AG20443 (cell line): ENCODE measurements at places on chromosomes 2 and 18.

DNA sequence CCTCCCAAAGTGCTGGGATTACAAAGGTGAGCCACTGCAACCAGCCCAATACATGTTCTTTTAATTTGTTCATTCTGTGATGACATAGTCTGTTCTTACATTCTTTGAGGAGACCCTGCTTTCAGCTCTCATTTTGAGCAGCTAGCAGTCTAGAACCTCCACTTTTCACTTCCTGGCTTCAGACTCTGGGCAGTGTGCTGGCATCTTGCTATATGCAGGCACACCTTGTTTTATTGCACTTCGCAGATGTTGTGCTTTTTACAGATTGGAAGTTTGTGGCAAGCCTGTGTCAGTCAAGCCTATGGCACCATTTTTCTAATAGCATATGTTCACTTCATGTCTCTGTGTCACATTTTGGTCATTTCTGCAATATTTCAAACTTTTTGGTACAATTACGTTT is 72.4 kb downstream of the PRKCE start:
- no peak for DNase-seq

- DNase-seq, result no peak
Measured at GRCh38 chr18:56374007-56374655, 264.3 kb downstream of the TXNL1 start.

- DNase-seq, result no peak
Measured at GRCh38 chr2:149307014-149307413, 23.4 kb upstream of the LYPD6 start.

DNA sequence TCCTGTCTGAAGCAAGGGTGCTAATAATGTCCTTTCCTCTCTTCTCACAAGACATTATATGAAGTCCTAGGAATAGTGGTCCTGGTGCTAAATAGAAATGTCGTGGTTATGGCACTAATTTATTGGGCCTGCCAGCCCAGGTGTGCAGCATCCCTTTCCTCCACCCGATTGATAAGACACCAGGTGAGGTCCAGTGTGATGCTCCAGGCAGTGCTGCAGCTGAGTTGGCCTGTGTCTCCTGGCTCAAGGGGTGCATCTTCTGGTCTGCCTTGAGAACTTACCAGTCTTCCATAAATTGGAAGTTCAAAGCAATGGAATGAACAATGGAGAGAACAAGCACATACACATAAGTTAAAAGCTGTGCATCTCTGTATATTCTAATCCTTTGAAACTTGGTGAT is 26.9 kb downstream of the CRIM1 start:
- no peak for DNase-seq

- peak; percentile 87 for DNase-seq
Measured at GRCh38 chr2:46187112-46187618, 110.0 kb upstream of the EPAS1 start.

GRCh38 chr18:38415811-38416210 is 850.2 kb upstream of the CELF4 start:
- no peak for DNase-seq

DNA sequence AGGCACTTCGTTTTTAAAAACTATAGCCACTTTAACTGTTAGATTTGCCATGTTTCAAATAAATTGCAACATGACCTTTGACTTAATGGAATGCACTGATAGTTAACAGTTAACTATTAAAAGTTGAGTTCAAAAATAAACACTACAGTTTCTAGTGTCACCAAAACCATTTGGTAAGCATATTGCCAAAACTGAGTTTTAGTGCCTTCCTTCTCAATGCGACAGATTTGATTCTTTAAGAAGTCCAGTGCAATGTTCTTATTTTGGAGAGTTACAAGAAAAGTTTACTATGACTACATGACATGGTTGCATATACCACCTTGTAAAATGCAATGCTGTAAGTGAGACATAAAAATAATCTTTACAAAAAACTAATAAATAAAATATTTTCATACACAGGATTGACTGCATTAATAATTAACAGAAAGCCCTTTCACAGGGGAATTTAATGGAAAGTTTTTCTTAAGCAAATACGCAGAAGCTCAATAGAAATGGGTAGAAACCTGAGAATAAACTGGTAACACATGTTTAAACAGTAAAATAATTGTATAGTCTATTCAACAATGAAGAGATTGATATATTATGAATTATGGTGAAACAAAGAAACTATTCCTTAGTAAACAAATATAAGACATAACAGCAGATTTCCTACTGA is 53.8 kb downstream of the GRB14 start:
- DNase-seq, result no peak

GRCh38 chr2:159904127-159904958 is 106.3 kb upstream of the CD302 start:
- DNase-seq, result peak; percentile 53

- peak; percentile 63 for DNase-seq
Measured at GRCh38 chr2:107595749-107596148, 230.9 kb upstream of the RGPD4 start.

GRCh38 chr2:164794432-164795231 is 47.0 kb downstream of the COBLL1 start:
- DNase-seq, result no peak

- no peak for DNase-seq
Measured at GRCh38 chr2:215782295-215782694, 231.1 kb downstream of the MREG start.

DNA sequence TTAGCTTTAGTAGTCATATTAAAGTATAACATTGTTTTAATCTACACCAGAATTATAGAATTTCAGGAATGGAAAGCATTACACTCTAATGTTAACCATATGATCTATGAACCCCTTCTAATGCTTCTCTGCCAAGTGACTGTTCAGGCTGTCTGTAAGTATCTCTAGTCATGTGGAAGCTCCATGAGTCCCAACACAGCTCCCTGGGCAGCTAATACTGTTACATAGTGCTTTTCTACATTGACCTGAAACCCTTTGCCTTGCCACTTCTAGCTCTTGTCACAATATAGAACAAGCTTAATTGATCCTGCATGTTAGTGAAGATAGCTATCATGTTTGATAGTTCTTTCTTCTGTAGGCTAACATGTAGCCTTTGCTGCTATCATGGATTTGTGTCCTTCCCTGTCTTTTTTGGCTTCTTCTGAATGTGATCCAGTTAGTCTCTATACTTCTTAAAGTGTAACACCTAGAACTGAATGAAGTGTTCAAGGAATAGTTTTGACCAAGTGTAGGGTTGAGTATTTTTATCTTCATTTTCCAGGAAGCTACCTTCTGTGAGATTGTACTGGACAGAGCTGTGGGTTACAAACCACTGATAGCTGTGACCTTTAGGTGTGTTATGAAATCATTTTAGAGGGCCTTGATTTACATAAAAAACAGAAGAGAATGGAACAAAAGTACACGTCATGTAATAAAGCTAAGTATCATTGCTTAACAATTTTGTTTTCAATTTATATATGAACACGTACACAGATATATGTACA is 23.7 kb downstream of the BABAM2 start:
- peak; percentile 8 for DNase-seq

- no peak for DNase-seq
Measured at GRCh38 chr2:118978064-118978463, 36.1 kb downstream of the MARCO start.

DNA sequence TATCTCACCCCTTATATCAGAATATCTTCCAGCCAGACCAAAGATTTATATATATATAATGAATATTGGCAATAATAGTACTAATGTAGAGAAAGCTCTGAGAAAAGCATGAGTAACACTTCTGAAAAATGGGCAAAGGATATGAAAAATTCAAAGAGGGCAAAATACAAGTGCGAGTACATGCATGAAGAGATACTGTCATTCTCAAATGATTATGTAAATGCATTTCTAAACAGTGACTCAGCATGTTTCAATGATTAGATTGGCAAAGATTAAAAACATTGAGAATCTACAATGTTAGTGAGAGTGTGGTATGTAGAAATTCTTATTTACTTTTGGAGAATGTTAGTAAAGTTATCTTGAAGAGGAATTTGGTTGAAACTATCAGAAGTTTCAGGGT is 118.3 kb upstream of the NEDD4L start:
- no peak for DNase-seq

GRCh38 chr2:86416146-86416545 is 25.0 kb upstream of the KDM3A start:
- DNase-seq, result no peak

GRCh38 chr2:154623819-154624218 is 74.7 kb upstream of the KCNJ3 start:
- peak; percentile 7 for DNase-seq

DNA sequence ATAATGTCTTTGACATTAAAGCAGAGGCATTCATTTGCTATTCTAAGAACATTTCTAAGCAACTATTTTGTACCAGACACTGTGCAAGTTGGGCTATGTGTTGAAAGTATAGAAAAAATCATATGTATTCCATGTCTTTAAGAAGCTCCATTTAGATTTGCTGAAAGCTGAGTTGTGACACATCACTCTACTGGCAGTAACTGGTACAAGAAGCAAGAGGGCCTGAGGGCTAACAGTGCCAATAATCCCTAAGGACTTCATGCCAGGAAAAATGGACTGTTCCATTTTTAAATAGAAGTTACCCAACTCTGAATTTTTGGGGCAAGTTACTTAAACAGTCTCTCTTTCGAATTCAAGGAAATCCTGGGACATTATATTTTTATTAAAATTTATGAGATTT is 178.7 kb downstream of the SRBD1 start:
- DNase-seq, result peak; percentile 16

DNA sequence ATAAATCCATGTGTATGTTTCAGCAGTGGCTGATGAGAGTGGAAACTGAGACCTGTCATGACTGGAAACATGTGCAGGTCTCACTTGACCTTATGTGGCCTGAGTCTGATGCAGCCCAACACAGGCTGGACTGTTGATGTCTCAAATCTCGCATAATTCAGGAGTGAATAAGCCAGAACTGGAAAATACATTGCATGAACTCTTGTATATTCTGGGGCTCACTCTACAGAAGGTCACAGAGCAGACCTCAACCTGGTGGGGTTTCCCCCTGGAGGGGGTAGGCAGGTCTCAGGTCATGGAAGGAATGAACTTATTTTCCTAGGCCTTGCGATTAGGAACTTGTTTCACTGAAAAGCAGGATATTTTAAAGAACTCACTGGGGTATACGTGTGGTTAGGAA is 146.3 kb upstream of the THUMPD2 start:
- DNase-seq, result no peak

DNA sequence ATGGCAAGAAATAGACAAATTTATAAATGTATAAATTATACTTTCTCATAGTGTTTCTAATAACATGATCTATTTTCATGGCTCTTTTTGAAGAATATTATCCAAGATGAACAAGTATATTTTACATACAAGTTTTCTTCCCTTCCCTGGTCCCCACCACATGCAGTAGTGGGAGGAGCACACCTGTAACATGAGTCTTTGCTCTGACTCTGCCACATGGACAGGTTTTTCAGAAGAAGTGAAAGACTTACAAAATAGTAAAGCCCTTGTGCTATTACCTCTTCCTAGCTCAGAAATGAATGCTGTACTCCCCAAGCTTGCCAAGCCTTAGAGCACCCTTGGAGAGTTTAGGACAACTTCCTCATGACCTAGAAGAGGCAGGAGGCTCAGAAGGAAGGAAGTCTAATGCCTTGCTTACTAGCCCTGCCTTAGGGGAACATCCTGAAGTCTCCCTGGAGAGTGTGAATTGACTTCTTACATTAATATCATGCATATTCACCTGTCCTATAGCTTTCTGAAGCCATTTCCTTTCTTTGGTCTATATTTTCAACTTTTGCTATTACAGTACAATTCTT is 18.4 kb downstream of the MXD1 start:
- DNase-seq, result no peak

- no peak for DNase-seq
Measured at GRCh38 chr2:205895981-205896655, 189.9 kb downstream of the INO80D start.

GRCh38 chr2:234611209-234611608 is 114.3 kb upstream of the ARL4C start:
- DNase-seq, result no peak

DNA sequence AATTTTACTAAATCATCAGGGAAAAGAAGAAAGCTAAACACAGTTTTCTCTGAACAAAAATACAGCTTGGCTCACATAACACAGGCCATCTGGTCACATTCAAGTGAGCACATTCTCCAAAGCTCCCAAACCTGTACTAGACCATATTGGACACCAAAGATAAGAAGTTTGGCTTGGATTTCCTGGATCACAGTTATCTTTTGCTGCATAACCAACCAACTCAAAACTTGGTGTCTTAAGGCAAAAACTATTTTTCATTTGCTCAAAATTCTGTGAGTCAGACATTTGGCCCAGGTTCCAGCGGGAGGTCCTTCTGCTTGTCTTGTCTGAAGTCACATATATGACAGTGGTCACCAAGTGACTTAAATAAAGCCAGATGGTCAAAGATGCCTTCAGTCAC is 83.2 kb downstream of the GYPC start:
- DNase-seq, result no peak

- peak; percentile 46 for DNase-seq
Measured at GRCh38 chr2:45968946-45969584, 317.6 kb downstream of the PRKCE start.

GRCh38 chr2:103605071-103605780 is 843.4 kb downstream of the TMEM182 start:
- DNase-seq, result no peak

DNA sequence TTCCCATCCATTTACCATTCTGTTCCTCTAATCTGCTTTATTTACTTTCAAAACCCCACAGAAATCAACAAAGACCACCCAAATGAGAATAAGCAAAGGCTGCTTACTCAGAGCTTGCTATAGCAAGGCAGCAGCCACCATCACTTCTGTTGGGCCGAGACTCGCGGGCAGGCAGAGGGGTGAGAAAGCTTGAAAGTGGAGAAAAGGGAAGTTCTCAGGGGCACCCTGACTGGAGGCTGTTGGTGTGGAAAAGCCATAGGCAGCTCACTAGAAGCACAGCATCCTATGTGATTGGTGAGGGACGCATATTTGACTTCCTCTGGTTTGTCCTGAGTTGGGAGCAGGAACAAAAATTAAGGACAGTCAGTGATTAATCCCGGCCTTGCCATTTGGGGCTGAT is 269.7 kb upstream of the THSD7B start:
- DNase-seq, result no peak

DNA sequence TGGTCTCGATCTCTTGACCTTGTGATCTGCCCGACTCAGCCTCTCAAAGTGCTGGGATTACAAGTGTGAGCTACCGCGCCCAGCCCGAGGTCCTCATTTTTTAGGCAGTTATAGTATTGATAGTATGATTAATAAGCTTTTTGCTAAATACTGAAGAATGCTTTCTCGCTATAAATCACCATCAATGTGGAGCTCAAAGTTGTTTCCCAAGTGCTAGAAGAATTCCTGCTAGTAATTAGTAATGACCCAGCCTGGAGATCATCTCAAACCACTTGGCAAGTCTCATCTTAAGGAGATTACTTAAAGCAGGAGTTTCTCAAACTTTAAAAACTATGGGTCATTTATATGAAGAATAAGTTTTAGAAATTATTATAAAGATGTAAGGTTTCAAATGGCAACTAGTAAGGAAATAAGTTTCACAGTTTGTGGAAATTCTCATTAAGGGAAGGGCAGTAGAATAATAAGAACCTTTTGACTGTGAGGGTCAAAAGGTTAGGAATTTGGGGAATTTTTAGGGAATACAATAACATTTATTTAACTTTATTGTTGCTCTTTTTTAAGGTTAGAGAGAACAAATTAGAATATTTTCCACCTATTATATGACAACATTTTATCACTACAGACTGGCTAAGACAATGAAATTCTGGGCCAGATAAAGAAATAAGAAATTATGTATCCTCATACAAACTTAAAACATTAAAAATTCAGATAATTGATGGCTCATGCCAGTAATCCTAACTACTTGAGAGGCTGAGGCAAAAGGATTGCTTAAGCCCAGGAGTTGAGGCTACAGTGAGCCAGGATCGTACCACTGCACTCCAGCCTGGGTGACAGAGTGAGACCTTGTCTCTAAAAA is 148.6 kb upstream of the MAP3K20 start:
- no peak for DNase-seq

- DNase-seq, result no peak
Measured at GRCh38 chr2:236748385-236748784, 178.8 kb downstream of the ACKR3 start.
